Activated CD4-positive, alpha-beta T cell treated with anti-CD3 and anti-CD28 coated beads, Interleukin-2, amount 50 U/mL, for 1 hour (primary cell): ENCODE measurements at places on chromosomes 2 and 18.
A peak's percentile ranks its signal among the peaks of the same experiment; 100 is the strongest.

- DNase-seq: peak; percentile 29
Measured at GRCh38 chr2:42238644-42239288, 69.6 kb downstream of the EML4 start.

- no peak for DNase-seq
Measured at GRCh38 chr2:158923180-158923594, 45.3 kb upstream of the TANC1 start.

DNA sequence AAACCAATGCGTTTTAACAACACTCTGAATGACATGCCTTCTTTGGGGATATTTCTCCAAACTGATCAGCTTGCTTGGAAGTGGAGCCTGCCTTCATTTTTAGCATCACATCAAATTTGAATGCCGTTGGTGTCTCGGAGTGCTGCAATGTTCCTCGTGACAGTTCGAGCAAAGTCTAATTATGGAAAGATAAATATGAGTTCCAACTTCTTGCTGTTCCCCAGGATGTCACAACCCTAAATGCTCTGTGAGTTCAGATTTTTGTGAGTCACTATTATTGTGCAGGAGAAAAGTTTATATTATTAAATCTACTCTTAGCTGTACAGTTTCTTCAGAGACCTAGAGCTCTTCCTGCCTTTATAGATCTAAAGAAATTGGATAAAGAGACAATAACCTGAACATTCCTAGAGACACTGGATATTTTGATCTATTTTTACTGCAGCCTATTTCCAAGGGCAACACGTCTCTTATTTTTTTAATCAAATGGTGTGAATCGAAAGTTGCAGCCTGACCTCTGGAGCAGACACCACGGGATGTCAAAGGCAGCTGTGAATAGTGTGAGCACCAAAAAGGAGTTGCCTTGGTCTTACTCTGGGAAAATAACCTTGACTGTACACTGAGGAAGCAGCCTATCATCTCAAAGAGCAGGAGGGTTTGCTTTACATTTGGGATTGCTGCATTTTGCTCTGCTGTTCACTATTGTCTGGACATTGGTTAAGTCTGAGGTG is 330.1 kb downstream of the TDRD15 start:
- DNase-seq: no peak

DNA sequence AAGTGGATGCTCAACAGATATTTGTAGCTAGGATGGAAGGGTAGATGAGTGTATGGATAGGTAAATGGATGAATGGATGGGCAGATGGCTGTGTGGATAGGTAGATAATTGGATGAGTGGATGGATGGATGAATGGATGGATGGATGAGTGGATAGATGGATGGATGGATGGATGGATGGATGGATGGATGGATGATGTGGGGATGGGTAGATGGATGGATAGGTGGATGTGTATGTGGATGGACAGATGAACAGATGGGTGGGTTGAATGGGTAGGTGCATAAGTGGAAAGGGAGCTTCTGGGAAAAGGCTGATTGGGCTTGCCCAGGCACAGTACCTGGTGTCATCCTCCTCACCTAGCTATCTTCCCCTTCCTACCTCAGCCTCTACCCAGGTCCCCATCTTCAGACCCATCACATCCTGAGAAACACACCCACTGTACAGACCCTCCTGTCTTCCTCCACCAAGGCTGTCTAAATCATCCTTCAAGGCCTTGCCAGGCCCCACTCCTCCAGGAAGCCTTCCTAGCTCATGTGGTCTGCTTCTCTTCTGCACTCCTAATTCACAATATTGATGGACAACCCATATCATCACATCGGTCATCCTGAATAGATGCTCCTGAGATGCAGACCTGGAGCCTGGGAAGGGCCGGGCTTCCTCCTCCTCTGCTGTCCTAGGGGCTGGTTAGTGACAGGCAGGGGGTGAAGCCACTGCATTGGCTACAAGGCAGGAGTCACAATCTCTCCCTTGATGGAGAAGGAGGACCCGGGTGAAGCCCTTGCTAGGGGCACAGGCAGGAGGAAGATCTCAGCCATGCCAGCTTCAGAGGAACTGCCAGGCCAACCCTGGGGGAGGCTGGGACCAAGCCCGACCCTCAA is 49.4 kb downstream of the SMAD7 start:
- no peak for DNase-seq

- no peak for DNase-seq
Measured at GRCh38 chr2:209321076-209321475, 102.8 kb upstream of the MAP2 start.

GRCh38 chr2:170217778-170218251 is 39.9 kb downstream of the MYO3B start:
- DNase-seq: no peak

- no peak for DNase-seq
Measured at GRCh38 chr2:49796266-49796665, 642.0 kb upstream of the FSHR start.

DNA sequence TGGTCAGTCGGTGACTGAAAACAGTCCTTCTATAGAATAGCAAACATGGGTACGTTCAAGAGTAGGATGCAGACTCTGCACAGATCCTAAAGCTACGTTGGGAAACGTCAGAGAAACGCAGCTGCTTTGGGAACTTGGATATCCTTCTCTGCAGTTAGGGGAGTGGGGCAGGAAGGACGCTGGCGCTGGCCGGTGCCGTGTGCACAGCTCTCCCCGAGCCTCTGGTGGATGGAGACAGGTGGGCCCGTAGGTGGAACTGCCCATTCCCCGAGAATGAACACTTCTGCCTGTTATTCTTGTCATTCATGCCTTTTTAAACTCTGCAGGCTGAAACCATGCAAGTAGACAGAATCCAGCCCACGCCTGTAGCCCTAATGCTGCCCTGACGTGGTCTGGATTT is 91.7 kb upstream of the MBOAT2 start:
- DNase-seq: no peak

DNA sequence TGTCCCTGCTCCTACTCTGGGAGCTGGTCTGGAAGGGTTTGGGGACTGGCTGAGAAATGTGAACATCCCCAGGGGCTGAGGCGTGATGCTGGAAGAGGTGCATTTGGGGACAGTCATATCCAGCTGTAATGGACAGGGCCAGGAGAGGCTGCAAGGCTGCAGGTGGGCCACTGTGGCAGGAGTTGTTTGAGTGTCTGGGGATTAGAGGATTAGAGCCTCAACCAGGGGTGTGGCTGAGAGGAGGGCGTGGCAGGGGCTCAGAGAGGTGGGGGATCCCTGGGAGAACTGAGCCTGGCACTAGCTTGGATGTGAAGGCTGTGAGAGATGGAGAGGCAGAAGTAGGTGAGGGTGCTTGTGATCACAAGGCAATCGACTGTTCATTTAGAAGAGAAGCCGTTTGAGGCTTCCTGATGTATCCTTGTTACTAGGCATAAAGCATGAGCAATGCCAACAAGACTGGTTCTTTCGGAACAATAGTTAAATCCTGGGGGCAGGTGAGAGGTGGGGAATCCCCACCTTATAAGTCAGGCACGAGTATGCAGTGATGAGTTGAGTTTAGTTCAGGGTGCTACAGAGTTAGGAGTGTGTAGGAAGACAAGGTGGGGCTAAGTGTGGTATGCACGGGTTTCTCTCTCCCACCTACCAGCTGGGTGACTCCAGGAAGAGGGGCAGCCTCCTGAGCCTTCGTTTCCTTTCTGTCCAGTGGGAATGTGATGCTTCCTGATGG is 31.9 kb downstream of the SH3RF3 start:
- no peak for DNase-seq
